Ureter (tissue), 1 donor: ENCODE measurements at places on chromosomes 12 and 14. TPM values are rescaled to one million over a fixed set of nuclear protein-coding genes. Genes with fewer than 3 reads are reported as not detected.
A peak's percentile ranks its signal among the peaks of the same experiment; 100 is the strongest.

Gene EML5
- 2.0 TPM for total RNA-seq

Gene TMEM30B
- 34.0 TPM for total RNA-seq

Gene CEBPE
- not detected for total RNA-seq

Gene KRT4
- total RNA-seq, result 0.81 TPM

DNA sequence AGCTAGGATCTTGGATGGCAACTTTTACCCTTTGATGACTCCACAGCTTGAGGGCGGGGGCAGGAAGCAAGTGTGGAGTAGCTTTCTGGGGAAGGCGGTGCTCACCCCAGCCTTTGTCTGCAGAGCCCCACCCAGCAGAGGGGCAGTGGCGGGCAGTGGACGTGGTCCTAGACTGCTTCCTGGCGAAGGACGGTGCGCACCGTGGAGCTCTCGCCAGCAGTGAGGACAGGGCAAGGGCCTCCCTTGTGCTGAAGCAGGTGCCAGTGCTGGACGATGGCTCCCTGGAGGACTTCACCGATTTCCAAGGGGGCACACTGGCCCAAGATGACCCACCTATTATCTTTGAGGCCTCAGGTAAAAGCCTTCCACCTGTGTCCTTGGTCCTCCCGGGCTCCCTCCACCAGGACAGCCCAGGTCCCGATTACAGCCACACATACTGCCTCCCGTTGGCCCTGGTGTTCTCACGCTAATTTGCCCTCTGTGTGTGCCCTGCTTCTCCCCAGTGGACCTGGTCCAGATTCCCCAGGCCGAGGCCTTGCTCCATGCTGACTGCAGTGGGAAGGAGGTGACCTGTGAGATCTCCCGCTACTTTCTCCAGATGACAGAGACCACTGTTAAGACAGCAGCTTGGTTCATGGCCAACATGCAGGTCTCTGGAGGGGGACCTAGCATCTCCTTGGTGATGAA, 1.2 kb downstream of the TAPBPL start:
- peak; percentile 69 for DNase-seq

DNA sequence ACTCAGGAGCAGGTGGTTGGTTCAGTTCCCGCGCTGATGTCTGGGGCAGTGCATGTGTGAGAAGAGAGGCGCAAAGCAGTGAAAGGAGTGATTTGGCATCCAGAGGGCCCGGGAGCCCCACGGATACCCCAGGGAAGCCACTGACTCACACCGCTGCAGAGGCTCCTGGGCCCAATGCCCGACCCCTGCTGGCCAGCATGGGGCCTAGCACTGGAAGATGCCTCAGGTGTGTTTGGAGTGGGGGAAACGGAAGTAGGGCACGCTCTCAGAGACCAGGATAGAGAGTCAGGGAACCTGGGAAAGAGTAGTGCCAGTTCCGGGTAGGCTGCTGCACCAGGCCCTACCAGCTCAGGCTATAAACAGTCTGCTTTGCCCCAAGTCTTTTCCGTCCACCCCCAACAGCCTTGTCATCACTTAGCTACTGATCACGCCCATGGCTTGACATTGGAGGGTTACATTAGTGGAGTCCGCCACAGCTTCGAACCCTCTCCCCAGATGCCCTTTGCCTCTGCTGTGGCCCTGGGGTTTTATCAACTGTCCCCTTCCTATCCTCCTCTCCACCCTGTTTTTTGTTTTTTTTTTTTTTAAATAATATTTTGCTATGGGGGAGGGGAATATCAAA, 9.5 kb upstream of the CSAD start:
- DNase-seq, result no peak

DNA sequence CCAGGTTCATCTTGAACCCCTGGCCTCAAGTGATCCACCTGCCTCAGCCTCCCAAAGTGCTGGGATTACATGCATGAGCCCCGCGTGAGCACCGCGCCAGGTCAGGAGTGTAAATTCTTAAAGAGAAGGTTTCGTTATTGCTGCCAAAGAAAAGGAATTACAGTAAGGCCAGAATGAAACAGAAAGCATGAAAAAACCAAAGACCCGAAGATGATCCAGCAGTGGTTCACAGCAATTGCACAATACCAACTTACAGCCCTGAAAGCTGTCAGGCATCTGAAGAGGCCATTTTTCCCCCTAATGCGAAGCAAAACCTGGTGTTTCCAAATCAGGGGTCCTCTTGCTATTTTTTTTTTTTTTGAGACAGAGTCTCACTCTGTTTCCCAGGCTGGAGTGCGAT, 10.3 kb downstream of the RBM23 start:
- DNase-seq, result no peak

DNA sequence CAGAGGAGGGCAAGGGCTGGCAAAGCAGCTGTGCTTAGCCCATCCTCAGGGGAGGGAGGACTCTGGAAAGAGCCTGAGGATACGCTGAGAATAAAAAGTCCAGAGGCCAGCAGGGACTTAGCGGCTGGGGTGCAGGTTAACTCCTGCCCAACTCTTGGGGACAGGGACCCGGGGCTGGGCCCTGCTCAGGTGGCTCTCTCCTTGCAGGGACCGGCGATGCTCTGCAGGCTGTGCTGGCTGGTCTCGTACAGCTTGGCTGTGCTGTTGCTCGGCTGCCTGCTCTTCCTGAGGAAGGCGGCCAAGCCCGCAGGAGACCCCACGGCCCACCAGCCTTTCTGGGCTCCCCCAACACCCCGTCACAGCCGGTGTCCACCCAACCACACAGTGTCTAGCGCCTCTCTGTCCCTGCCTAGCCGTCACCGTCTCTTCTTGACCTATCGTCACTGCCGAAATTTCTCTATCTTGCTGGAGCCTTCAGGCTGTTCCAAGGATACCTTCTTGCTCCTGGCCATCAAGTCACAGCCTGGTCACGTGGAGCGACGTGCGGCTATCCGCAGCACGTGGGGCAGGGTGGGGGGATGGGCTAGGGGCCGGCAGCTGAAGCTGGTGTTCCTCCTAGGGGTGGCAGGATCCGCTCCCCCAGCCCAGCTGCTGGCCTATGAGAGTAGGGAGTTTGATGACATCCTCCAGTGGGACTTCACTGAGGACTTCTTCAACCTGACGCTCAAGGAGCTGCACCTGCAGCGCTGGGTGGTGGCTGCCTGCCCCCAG, 2.8 kb downstream of the B3GNT4 start:
- DNase-seq, result no peak

GRCh38 chr12:77847060-77847541, 16.4 kb downstream of the NAV3 start:
- DNase-seq, result no peak

- no peak for DNase-seq
Measured at GRCh38 chr12:79778802-79779448, 88.2 kb upstream of the PAWR start.

GRCh38 chr12:23891115-23891514, 58.4 kb downstream of the SOX5 start:
- DNase-seq, result no peak

DNA sequence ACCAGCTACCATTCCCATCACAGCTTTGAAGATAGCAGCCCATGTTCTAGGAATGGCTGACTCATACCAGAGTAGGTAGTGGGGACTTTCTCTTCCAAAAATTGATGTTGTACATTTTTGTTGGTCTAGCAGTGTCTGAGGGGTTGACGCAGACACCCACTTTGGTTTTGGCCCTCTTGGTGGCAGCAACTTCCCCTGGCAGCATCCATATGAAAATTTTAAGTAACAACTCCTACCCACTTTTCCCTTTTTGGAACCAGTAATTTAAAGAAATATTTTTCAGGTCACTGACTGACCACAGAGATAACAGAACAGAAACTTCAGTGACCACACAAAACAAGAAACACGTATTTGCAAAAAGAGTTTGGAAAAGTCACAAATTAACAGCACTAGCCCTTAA, 162.0 kb upstream of the TMCC3 start:
- DNase-seq, result no peak

GRCh38 chr14:101132051-101132571, 228.6 kb upstream of the RTL1 start:
- DNase-seq, result no peak

GRCh38 chr12:49255857-49256637, 8.8 kb upstream of the TUBA1C start:
- no peak for DNase-seq
